DMS79 (cell line): ENCODE measurements at places on chromosomes 3 and 15.

GRCh38 chr3:133410191-133410892 lies 10.5 kb downstream of the BFSP2 start:
- no peak for DNase-seq

GRCh38 chr15:84960391-84961113 lies 21.1 kb upstream of the PDE8A start:
- DNase-seq, result no peak

GRCh38 chr3:58572634-58573230 lies 4.5 kb downstream of the FAM107A start:
- no peak for DNase-seq

- no peak for DNase-seq
Measured at GRCh38 chr3:104323226-104323625, 1043.5 kb upstream of the ALCAM start.

DNA sequence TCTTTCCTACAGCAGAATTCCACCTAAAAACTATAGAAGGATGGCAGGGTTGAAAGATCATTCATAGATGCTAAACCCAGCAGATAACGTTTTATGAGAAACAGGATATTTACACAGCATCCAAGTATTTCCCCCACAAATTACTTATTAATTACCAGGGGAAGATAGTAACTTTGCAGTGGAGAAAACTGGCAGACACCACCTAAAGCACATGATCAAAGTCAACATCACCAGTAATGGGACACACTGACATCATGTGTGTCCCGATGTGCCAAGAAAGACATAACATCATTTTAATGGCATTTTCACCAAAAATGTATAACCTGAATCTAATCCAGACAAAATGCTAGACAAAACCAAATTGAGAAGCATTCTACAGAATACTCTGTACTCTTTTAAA lies 220.4 kb upstream of the THBS1 start:
- DNase-seq, result no peak

- peak; percentile 47 for DNase-seq
Measured at GRCh38 chr3:48151058-48151806, 37.0 kb downstream of the CDC25A start.

- DNase-seq, result no peak
Measured at GRCh38 chr3:134697830-134698689, 47.2 kb upstream of the KY start.

DNA sequence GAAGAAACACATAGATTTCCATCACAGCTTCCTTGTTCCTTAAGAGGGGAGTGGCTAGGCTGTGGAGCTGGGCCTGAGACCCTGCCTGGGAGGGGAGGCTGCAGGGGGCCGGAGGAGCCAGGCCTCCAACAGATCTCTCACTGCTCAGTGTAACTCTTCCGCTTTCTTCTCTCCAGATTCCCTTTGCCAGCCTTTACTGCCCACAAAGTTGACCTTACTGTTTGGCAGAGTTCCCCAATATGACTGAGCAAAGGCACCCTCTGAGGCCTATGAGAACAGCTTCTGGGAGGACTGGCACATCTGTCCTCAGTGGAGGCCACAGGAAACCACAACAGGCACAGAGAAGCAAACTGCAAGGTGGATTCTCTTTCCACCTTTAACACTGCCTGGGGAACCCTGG lies 38.1 kb downstream of the SLCO2A1 start:
- no peak for DNase-seq

GRCh38 chr3:100455841-100456550 lies 36.4 kb upstream of the TMEM45A start:
- no peak for DNase-seq
